Posterior vena cava (tissue), 2 donors: ENCODE measurements at places on chromosomes 5 and 9.

DNA sequence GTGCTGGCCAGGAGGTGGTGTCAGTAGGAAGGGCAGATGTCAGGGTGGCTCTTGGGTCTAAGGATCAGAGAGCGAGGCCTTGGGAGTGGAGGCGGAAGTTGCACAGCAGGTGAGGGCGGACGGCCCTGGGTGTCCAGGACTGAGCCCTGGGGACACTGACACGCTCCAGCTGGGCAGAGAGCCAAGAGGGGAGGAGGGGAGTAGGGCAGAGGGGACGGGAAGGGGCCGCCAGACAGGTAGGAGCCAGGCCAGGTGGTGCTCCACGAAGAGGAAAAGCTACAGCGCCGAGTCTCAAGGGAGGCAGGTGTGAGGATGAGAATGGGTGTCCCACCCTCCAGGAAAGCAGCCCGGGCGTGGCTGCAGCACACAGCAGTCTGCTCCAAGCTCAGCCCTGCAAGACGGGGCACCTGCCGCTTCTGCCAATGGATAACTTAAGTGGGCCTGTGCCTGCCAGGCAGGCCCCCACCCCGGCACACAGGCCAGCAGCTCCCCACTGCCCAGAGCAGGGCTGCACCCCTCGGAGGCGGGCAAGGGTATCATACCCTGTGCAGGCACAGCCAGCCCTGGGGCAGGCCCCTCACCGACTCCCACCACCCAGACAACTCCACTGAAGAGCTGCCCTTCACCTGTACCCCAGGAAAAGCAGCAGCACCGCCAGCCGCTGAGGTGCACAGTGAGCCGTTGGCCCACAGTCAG, 4.9 kb downstream of the TPRN start:
- DNase-seq: no peak

DNA sequence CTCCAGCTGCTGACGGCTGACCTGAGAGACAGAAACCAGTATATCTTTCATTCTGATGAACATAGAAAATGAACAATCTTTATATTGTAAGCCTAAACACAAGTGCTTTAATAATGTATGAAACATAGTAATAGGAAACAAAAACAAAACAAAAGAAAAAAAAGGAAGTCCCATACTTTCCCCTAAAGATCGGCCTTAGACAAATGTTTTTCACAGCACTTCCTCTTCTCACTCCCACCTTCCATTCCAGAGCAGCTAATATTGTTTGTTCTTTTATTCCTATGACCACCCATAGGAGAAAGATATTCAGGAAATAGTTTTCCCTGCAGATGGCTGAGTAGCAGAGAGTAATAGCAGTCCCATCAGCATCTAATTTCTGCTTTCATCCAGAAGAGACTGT, 194.4 kb upstream of the SLC27A6 start:
- no peak for DNase-seq

DNA sequence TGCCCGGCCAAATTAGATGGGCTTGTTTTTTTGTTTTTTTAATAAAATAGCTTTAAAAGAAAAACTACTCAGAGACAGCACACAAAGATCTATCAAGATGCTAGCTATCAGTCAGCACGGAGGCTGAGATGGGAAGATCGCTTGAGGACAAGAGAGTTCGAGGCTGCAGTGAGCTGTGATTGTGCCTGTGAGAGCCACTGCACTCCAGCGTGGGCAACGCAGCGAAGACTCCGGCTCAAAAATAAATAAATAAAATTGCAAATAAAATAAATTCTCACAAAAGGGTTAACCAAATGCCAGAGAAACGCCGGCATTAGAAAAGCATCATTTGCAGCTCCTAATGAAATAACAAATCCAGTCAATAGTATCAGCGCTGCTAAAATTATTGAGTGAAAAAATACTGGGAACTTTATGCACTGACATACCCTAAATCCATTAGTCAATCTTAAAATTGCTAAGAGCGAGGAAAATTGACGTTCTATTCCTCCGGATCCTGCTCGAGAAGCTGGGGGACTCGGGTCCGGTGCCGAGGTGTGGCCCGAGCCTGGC, 681 bp downstream of the CPLANE1 start:
- DNase-seq: no peak

DNA sequence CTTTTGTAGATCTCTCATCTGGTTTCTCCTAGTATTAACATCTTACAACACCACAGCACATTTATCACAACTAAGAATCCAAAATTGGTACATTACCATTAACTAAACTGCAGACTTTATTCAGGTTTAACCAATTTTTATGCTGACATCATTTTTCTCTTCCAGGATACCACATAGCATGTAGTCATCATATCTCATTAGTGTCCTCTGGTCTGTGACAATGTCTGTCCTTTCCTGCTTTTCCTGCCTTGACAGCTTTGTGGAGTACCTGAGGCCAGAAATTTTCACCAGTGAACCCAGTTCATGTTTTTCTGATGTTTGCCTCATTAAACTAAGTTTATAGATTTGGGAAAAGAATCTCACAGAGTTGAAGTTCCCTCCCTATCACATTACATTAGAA, 294.7 kb upstream of the TNC start:
- no peak for DNase-seq

GRCh38 chr9:117375956-117376355, 38.9 kb downstream of the ASTN2 start:
- no peak for DNase-seq
